ENCODE measurements at places on chromosomes 2 and 18.

- DNase-seq, result no peak
Measured at GRCh38 chr18:28884304-28884703, 707.4 kb upstream of the CDH2 start.

DNA sequence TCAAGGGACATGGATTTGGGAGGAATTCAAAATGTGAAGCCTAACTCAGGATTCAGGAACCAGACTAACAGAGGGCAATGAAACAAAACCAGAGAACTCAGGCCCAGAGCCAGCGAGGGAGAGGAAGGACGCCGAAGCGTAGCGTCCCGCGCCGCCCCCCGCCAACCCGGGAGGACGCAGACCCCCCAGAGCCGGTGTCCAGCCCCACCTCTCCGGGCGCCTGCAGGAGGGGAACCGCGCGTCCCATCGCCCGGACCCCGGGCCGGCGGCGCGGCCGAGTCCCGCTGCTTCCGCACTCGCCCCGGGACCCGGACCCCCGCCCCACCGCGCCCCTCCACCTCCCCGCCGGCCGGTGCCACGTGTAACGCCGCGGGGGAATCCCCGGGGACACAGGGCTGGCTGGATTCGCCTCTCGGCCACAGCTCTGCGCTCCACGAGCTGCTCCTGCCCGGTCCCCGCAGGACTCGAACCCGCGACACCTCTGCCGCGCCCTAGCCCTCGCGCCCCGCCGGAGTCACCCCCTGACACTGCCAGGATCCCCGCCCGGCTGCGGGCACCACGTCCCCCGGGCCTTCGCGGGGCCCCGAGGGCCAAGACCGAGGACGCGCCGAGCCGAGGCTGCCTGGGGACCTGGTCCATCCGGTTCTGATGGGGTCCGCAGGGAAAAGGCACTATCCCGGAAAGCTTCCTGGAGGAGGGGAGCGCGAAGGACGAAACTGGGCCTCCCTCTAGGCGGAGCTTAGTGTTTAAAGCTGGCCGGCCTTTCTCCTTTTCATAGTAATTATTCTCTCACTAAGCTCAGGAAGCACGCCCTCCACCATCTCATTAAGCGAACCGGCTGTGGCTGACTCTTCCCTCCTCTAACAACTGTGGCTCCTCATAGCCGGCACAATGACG lies 40.4 kb upstream of the FAM124B start:
- peak; percentile 24 for DNase-seq

- no peak for DNase-seq
Measured at GRCh38 chr2:187319441-187320108, 128.5 kb downstream of the CALCRL start.

GRCh38 chr2:69578198-69578540 lies 65.4 kb downstream of the AAK1 start:
- no peak for DNase-seq

GRCh38 chr2:177044671-177045070 lies 167.9 kb upstream of the HNRNPA3 start:
- no peak for DNase-seq

DNA sequence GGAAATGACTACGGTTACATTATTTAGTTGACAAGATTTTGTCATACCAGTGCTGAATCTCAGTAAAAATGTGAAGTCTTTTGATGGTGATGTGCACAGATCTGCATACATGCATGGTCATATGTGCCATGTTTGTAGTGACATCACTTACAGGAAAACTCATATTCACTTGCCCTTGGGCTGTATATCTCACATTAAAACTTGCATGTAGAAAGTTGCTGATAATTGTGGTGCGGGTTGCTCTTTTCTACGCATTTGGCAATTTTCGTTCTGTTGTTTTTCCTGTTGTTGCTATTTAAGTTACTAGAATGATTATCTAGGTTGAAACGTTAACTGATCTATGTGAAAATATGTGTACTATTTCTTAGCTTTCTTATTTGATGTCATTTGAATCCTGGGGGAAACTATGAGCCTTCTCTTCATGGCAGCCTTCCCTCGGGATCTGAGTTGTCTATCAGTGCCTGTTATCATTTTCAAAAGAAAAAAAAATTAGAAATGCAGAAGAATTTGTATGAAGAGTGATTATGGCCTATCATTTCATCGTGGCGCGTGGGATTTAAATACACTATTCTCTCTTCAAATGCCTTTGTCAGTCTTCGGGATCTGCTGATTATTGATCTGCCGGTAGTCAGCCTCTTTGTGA lies 296.6 kb downstream of the TMX3 start:
- no peak for DNase-seq

- DNase-seq, result no peak
Measured at GRCh38 chr18:75681538-75682115, 254.1 kb upstream of the SMIM21 start.

GRCh38 chr2:221567809-221568208 lies 4.3 kb downstream of the EPHA4 start:
- DNase-seq, result no peak

GRCh38 chr2:238513346-238513745 lies 86.6 kb downstream of the ASB1 start:
- peak; percentile 68 for DNase-seq

GRCh38 chr2:13052547-13052946 lies 335.8 kb downstream of the TRIB2 start:
- no peak for DNase-seq

- DNase-seq, result no peak
Measured at GRCh38 chr2:107412981-107413380, 413.7 kb upstream of the RGPD4 start.

GRCh38 chr2:74020702-74021406 lies 36.1 kb downstream of the TET3 start:
- no peak for DNase-seq

GRCh38 chr18:3973191-3973850 lies 481.8 kb downstream of the DLGAP1 start:
- DNase-seq, result no peak

GRCh38 chr2:10204326-10205161 lies 82.0 kb downstream of the RRM2 start:
- peak; percentile 43 for DNase-seq

- DNase-seq, result peak; percentile 83
Measured at GRCh38 chr18:11995445-11996189, 14.3 kb downstream of the IMPA2 start.

DNA sequence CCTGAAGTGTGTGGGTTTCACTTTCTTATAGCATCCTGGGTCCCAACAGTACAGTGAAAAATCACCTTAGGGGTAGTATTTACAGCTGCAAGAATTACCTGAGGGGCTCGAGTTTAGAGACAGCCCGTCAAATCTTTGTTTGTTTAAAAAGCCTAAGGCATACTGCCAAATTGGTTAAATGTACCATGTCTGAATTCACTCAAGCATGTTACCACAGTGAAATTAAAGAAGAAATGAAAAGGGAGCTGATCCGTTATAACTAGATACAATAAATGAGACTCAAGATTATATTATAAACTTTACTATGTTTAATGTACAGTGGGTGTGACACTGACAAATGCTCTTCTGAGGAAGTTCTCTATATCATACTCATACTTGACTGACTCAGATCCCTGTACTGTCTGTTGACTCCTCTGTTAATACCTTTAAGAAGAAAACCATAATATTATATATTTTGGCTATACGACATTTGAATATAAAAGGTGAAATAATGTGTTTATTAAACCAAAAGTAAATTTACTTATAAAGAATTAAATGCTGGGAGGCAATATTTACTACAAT lies 107.3 kb downstream of the TMEFF2 start:
- DNase-seq, result no peak

GRCh38 chr2:41998186-41999127 lies 49.4 kb upstream of the PKDCC start:
- peak; percentile 32 for DNase-seq

- peak; percentile 66 for DNase-seq
Measured at GRCh38 chr18:45910405-45911023, 56.6 kb downstream of the EPG5 start.

DNA sequence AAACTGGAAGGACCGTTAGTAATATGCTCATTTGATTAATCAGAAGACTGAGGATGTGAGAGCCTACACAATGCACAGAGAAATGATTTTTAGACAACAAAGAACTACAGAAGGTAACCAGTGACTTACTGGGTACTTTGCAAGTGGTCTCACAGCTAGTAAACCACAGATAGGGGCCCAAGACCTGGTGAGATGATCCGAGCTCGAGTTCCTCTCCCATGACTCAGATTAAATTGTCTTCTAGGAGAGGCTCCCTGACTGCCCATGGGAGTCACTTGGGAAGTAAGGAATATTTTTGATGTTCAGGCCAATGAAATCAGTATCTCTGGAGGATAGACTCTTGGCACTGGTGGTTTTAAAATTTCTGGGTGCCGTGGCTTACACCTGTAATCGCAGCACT lies 220.2 kb downstream of the CLIP4 start:
- DNase-seq, result no peak

DNA sequence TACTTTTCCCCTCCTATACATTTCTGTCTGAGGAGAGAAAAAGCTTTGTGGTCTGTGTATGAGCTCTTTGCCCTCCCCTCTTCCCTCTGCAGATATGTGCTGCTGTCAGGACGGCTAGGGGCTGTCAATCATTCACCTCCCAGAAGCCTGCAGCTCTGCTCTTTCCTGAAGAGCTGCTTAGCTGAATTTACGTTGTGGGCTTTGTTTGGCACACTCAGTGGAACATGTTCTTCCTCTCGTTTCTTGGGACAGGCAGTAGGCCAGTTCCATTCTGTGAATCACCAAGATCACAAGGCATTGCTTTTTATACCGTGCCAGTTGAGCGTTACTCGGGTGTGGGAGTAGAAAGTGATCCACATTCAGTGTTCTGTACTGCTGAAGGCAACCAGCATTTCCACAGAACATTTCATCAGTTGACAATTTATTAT lies 136.7 kb downstream of the LAMA3 start:
- peak; percentile 86 for DNase-seq

GRCh38 chr2:154700136-154700535 lies 1.6 kb downstream of the KCNJ3 start:
- DNase-seq, result no peak

DNA sequence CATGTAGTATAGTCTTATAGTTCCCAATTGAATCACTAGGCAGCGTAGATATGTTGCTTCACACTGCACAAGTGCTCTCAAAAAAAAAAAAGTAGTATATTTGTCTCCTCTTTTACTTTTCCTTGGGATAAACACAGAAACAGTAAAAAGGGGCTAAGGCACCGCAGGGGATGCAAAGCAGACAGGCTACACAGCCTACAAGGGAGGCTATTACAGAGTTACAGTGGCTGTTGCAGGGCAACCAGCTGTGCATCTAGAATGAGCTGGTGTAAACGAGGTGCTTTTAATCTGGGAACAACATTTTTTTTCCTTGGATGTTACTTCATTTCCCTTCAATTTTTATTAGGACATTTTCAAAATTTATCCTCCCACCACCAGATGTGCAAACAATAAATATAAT lies 1934.7 kb upstream of the CELF4 start:
- DNase-seq, result no peak

GRCh38 chr18:69400253-69400975 lies at the start of gene DOK6:
Gene DOK6, plus strand, starts transcription at chr18:69400888.
- DNase-seq, result peak; percentile 72
